ENCODE measurements at places on chromosomes 1 and 21.

- DNase-seq = peak; percentile 25
Observed at GRCh38 chr1:202143768-202144401, 652 bp downstream of the ARL8A start.

DNA sequence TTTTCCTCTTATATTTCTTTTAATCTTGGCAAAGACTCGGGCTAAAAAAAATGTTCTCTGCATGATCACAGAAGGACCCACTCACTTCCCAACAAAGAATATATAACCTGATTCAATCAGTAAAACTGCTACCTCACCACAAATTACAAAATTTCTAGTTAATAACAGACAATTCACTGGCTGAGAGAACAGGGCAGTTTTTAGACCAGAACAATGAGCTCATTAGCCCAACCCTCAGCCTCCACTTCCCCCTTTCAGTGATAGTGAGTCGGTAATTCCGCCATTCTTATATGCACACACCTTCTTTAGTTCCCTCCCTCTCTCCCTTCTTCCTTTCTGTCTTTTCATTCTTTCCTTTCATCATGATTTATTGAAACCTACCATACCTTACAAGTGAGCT lies 8.9 kb downstream of the SIPA1L2 start:
- no peak for DNase-seq

DNA sequence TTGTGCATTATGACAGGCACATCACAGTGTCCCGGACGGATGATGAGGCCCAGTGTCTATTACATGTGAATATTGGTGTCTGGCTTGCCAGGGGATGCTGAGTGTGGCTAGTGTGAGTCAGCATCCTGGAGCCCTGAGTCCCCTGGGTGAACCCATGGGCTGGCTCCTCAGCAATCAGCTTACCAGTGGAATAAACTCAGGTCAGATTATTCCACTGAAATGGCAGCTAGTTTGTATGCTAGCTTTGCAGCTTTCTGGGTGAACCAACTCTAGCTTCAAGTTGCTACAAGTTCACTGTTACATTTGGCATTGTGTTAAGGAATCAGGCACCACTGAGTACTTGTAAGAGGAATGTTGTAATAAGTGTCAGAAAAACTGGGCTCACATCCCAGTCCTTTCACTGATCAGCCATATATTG lies 23.9 kb upstream of the RPTN start:
- DNase-seq = peak; percentile 96

DNA sequence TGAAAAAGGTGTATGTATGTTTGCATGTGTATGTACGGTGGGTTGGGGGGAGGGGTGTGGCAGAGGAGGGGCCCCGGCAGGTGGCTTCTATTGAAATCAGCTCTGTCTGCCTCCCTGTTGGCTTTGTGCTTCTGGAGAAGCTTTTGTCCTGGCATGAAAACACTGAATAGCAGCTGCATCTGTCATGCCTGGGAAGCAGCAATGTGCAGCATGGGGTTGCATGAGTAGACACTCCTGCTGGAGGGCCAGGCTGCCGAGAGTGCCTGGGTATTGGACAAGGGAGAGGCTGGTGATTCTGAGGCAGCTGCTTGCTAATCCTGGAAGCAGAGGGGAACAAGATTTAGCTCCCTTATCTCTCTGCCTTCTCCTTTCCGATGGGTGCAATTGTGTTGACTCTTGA lies 20.5 kb downstream of the MAPKAPK2 start:
- peak; percentile 81 for DNase-seq

DNA sequence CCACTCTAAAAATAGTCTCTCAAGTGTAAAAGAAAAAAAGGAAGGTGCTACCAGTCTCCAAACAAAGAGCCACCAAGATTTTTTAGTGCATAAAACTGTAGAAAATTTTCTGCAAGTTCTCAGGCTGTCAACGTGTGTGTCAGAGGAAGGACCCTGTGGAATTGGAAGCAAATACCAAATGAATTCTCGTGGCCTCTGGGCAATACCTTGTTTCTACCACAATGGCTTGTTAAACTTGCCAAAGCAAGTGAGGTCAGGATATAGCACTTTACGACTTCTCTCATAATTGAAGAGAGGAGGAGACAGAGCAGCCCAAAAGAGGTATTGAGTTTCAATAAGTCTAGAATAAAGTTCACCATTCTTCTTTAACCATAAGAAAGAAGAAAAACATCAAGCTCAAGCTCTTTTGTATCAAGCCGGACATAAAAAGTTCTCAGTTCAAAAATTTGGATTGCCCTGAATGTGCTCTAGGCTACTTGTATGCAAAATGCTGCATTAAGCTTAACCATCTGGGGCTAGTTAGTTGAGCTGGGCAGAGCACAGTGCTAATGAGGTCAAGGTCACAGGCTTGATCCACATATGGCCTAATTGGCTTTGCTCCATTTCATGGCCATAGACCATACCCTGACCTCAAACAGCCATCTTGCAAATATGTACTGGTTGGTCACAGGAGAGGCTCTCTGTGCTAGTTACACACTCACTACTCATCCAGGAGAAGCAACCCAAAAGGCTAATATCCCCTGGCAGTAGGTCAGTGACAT lies 60.5 kb downstream of the TBX15 start:
- no peak for DNase-seq

GRCh38 chr1:37682334-37682987 lies 9.9 kb upstream of the CDCA8 start:
- DNase-seq = peak; percentile 82

DNA sequence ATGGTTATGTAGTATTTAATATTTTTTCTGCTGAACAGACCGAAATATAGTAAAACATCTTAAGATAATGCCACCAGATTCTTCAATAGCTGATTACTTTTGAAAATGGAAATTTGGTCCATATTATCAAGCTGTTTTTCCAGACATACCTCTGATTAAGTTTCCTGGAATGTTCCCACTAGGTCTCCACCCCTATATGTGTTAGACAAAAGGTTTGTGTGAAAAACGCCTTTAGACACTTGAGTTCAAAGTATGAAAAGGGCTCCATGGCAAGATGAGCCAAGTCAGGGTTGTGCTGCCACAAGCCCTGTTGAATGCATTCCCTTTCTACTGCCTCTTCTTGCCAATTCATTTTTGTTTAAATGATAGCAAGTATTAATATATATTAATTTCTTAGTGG lies 52.7 kb downstream of the ZBTB17 start:
- peak; percentile 81 for DNase-seq

DNA sequence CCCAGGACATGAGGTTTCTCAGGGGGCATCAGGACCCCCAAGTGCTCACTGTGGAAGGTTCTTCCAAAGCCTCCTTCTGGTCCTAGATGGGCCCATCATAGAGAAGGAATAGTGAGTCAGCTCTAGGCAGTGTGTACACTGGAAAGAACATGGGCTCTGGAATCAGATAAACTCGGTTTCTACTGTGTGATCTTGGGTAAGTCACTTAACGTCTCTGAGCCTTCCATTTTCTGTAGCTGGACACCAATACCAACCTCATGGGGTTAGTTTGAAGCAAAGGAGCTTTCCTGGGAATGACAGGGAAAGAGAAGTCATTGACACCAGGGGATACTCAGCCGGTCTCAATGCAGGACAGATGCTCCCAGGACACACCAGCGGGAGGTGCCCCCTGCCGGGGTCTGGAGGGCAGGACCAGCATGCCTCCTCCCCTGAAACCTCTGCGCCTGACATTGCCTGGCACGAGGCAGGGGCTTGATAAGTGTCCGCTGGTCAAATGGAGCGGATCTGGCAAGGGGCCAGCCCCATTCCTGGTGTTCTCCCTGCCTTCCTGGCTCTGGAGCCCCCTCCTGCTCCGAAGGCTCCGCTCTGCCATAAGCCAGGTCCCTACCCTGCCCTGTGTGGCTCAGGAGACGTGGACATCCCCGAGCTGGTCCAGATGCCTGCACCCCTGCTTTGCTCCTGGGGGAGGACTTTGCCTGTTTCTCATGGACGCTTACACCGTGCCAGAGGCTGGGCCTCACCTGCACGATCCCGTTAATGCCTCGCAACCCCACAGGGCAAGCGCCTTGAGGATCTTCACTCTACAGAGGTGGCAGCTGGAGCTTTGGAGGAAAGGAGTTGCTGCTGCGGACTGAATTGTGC lies 52.8 kb downstream of the EDN2 start:
- no peak for DNase-seq

GRCh38 chr1:216604771-216605170 lies 118.5 kb downstream of the ESRRG start:
- no peak for DNase-seq

DNA sequence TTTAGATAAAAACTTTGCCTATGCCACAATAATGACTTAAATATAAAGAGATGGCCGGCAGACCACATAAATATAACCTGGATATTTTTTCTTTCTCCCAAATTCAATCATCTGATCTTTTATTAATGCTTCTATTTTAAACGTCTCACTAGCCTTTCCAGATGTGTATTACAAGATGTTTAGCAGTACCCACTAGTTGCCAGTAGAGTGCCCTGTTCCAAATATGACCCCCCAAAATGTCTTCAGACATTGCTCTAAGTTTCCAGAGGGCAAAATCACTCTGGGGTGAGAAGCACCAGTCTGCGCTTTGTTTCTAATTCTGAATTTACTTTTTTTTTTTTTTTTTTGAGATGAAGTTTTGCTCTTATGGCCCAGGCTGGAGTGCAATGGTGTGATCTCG lies 268.1 kb downstream of the GRIK1 start:
- DNase-seq = no peak

GRCh38 chr1:93707956-93708355 lies 26.3 kb upstream of the BCAR3 start:
- no peak for DNase-seq

GRCh38 chr1:226674892-226675714 lies 64.0 kb downstream of the ITPKB start:
- no peak for DNase-seq

DNA sequence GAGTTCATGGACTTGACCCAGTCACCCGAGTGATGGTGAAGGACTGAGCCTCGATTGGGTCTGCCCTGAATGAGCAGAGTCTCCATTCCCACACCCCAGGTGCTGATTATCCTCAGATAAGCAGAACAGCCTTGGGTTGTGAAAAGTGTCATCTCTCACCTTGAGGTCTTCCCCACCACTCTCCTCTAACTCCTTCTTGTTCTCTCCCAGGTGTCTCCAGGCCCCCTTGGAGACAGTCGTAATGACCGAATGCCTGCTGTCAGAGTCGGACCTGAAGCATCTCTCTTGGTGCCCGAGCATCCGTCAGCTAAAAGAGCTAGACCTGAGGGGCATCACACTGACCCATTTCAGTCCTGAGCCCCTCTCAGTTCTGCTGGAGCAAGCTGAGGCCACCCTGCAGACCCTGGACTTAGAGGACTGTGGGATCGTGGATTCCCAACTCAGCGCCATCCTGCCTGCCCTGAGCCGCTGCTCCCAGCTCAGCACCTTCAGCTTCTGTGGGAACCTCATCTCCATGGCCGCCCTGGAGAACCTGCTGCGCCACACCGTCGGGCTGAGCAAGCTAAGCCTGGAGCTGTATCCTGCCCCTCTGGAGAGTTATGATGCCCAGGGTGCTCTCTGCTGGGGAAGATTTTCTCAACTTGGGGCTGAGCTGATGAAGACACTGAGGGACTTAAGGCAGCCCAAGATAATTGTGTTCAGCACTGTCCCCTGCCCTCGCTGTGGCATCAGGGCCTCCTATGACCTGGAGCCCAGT lies 3.4 kb downstream of the PRAMEF12 start:
- no peak for DNase-seq

DNA sequence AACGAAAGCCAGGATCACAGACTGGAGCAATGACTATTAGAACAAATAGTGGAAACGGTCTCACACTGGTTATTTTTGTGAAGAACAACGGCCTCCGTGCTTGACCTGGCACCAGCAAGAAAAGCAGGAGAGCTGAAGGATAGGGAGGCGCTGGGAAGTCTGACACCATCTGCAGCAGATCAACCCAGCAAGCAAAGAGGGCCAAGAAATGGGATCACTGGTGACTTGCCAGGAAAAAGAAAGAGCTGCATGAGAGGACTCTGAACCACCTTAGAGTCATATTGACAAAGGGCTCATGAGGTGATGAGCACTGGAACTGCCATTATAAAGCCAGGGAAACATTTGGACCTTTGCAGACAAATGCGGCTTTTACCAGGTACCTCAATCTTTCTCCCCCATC lies 25.0 kb downstream of the MTOR start:
- DNase-seq = no peak

GRCh38 chr1:84090447-84091245 lies 53.4 kb upstream of the PRKACB start:
- DNase-seq = no peak

DNA sequence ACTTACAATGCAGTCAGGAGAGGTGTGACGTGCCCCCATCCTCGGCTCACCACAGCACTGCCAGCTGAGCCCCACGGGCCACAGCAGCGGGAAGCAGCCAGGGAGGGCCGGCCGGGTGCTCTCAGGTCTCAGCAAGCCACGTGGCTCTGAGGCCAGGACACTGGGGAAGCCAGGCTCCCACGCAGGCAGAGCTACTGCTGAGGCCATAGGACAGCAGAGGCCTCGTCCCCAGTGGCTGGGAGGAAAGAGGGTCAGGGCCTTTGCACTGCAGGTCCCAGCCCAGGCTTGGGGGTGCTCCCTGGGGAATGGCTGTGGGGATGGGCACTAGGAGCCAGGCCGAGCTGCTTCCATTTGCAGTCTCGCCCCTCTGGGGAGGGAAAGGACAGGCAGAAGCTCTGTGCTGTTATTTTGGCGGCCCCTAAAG lies 5.8 kb downstream of the LRRC47 start:
- no peak for DNase-seq

- no peak for DNase-seq
Observed at GRCh38 chr21:46320331-46320801, 3.3 kb downstream of the C21orf58 start.

DNA sequence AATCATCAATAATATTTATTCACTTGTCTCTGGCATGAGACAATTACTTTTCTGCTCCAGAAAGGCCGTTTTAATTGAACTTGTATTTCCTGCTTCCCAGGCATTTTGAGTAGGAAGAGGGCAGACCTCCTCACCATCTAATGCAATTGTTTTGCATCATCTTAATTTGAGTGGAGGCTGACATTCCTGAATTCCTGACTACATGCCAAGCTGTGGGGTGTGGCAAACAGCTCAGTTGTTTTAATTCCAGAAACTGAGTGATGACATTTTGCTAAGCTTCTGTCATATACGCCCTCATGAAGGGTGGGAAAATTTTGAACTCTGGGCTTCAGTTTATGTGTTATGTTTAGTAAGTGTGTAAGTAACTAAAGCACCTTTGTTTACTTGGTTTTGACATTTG lies 125.4 kb upstream of the USP25 start:
- peak; percentile 61 for DNase-seq

- no peak for DNase-seq
Observed at GRCh38 chr1:55822891-55823290, 607.7 kb upstream of the USP24 start.

- no peak for DNase-seq
Observed at GRCh38 chr1:191693797-191694196, 464.5 kb upstream of the RGS18 start.

- DNase-seq = no peak
Observed at GRCh38 chr1:203101813-203102634, 16.2 kb upstream of the MYOG start.

GRCh38 chr1:222783051-222783450 lies 31.8 kb upstream of the DISP1 start:
- DNase-seq = no peak

GRCh38 chr1:238409932-238410331 lies 519.2 kb upstream of the ZP4 start:
- peak; percentile 85 for DNase-seq

- DNase-seq = no peak
Observed at GRCh38 chr1:36885540-36886357, 148.6 kb downstream of the GRIK3 start.

- DNase-seq = no peak
Observed at GRCh38 chr1:27811741-27812500, 18.7 kb upstream of the PPP1R8 start.

All from fibroblast of the aortic adventitia (primary cell).